Stimulated activated CD8-positive, alpha-beta memory T cell treated with anti-CD3 and anti-CD28 coated beads, Interleukin-7, amount 100 ng/mL, for 48 hours (primary cell): ENCODE measurements at places on chromosomes 3 and 15.

- DNase-seq = no peak
Measured at GRCh38 chr3:169131690-169132464, 531.6 kb downstream of the MECOM start.

DNA sequence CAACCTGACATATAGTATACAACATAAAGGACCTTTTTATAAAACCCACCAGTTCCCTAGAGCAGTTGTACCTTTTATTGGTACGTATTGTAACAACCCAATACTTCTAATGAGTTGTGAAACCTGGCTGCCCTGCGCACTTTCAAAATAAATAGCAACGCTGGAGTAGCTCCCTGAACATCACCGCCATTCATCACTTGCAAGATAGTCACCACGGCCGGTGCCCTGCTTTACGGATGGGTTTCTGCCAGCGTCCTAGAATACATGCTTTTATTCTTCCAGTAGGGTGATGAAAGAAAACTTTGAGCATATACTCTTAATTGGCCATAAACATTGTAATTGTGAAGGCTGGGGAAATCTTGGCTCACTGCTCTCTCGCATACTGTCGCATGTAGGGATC, 220.7 kb downstream of the TBL1XR1 start:
- no peak for DNase-seq

- no peak for DNase-seq
Measured at GRCh38 chr15:100383302-100384107, 41.7 kb upstream of the ADAMTS17 start.

DNA sequence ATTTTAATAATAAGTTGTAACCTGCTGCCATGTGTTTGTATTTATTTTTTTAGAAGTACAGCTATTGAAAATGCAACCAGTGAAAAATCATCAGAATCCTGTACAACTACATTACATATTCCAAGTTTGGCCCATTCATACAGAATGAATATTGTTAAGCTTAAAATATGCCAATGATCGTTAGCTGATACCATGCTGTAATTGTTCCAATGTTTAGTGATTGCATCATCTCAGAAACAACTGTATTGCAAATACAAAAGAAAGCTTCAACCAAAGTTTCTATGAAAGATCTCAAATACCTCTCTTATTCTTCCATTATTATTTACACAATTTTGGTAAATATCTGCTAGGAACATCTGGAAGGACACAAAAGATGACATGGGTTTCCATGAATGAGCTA, 51.6 kb upstream of the ALCAM start:
- no peak for DNase-seq

GRCh38 chr3:104785947-104786346, 580.8 kb upstream of the ALCAM start:
- no peak for DNase-seq

DNA sequence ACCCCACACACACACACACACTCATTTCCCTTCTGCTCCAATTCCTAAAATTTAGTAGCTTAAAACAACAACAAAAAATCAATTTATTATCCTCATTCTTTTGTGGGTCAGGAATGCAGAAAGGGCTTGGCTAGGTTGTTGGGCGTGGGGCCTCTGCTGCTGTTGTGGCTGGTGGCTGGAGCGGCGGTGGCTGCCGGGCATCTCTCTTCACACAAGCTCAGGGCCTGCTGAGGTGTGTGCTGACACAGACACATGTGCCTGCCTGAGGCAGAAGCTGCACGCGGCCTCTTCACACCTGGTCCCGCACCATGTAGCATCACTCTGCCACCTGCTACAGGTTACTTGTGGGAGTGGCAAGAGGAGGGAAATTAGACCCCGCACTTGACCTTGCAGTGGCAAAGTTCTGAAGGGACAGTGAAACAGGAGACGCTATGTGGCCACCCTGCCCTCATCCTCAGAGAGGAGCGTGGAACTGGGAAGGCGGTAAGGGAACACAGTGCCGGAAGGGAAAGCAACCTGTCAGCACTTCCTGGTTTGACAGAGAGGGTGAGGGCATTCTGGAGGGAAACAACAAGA, 64.0 kb upstream of the PRR20G start:
- DNase-seq = no peak

DNA sequence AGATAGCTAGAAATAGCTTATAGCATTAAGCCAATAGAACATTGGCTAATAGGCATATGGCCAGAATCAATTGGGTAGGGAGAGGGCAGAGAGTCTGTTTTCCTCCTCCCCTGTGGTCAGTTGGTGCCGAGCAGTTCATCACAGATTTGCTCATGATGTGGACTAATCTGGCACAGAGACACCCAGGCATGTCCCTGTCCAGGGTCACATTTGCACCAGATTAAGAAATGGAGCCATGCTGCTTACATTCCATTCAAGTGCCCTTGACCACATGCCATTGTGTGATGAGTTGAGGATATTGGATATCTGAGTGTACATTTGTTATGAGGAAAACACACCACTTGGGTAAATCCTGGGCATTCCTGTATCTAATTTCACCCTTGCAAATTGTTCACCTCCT, 53.4 kb downstream of the USP13 start:
- DNase-seq = no peak

- DNase-seq = no peak
Measured at GRCh38 chr15:48239334-48239733, 33.2 kb downstream of the SLC12A1 start.

GRCh38 chr3:3753416-3753815, 45.8 kb upstream of the LRRN1 start:
- DNase-seq = no peak

GRCh38 chr3:150535204-150535603, 11.1 kb downstream of the SERP1 start:
- no peak for DNase-seq

GRCh38 chr3:184389384-184389783, 9.5 kb downstream of the CHRD start:
- no peak for DNase-seq

GRCh38 chr3:38224357-38224756, 41.3 kb upstream of the SLC22A13 start:
- DNase-seq = no peak

DNA sequence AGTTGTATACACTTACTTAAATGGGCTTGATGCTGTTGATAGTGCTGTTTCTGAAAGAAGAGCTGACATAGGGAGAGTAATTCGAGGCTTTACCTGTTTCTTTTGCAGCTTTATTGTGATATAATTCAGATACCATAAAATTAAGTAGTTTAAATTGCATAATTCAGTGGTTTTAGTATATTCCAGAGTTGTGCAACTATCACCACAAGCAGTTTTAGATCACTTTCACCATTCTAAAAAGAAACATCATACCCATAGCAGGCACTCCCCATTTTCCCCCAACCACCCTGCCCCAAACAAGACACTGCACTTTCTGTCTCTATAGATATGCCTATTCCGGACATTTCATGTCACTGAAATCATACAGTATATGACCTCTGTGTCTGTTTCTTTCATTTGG, 98.5 kb downstream of the MTHFS start:
- no peak for DNase-seq

DNA sequence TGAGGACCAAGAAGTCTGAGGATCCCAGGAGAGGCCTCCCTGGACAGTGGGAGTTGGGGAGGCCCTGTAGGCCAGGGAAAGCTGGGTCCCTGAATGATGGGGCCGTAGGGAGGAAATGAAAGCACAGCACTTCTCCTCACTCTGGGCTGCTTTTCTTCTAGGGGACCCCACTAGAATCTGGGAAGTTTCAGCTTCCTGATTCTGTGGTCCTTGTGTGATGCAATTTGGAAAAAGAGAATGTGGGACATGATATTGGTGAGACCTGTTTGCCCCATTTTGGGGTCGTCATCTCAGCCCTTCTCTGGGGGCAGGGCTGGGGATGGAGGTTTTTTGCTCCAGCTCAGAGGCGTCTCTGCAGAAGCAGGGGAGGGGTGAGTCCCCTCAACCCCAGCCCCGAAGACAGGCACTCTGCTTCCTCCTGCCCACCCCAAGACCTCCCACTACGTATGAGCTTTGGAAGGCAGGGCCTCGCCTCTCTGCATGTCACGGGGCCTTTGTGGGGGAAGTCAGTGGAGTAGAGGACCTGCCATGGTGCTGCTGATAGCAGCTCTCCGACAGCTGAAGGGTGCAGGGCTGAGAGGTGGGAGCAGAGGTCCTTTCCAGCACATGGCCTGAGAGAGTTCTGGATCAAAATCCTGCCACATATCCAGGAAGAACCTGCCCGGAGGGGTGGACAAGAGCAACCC, 1.5 kb upstream of the SNX22 start:
- no peak for DNase-seq

- no peak for DNase-seq
Measured at GRCh38 chr3:183537295-183537730, 18.2 kb downstream of the KLHL6 start.

DNA sequence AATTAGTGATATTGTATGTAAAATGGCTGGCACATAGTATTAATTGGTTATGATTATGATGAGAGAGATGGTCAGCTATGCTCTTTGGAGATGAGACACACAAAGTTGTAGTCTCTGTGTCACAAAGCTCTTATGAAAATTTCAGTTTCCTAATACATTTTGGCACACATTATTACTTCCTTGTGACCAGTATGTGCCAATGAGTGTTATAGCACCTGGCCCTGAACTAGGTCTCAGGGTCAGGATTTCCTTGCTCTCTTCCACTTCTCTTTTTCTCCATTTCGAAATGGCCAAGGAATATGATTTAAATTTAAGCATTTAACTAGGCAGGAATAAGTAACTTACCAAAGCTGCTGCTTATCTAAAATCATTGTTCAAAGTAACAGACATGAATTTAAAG, 28.0 kb downstream of the TIPARP start:
- no peak for DNase-seq

DNA sequence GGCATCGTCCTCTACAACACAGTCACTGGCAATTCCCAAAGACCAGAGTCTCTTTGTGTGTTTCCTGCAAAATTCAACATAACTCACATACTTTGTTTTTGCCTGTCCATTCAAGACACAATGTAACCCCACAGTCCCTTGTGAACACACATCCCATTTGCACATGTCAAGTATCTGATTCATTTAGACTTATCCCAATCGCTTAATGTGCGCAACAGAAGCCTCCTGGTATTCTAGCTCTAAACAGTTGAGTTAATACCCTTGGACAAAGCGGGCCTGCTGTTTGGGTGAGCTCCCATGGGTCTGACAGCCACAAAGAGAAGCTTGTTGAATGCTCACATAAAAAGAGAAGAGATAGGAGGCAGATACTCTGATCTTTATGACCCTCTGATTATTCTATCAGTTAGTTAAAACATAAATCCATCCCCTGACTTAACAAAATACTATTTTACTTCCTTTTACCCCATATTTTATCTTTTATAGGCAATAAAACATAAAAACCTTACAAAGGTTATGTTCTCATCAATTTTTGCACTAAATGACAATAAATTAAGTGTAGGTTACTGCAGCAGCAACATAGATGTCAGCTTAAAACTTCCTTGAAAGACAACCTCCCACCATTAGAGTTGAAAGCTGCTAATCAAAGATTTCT, 79.4 kb downstream of the ANXA2 start:
- no peak for DNase-seq

DNA sequence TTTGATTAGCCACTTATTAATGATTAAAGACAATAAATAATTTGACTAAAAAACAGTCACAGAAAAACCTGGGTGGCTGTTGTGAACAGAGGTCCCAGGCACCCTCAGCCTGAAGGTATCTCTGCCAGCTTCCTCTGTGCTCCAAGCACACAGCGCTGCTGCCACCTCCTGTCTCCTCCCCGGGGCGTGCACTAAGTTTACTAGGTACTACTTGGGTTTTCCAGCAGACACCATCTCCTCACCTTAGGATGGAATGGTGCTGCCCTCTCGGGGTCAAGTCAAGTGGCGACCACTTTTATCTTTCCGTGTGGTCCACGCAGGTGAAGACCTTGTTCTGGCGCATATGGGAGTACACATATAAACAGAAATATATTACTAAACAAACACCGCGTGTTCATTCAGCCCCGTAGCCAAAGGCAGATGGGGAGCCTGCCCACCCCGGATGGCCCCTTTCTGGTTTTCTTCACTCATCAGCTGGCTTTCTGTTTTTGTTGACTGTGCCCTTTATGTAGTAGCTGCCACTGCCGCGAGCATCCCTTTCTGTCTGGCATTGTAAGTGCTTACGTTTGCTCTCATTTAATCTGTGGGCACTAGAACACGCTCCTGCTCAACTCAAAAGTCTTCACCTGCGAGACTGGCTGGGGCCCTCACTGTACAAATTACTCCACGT, 128.0 kb downstream of the LRIG1 start:
- no peak for DNase-seq

- no peak for DNase-seq
Measured at GRCh38 chr3:183210862-183211341, 42.2 kb upstream of the B3GNT5 start.

- no peak for DNase-seq
Measured at GRCh38 chr3:9808345-9809037, 1.6 kb upstream of the TTLL3 start.

DNA sequence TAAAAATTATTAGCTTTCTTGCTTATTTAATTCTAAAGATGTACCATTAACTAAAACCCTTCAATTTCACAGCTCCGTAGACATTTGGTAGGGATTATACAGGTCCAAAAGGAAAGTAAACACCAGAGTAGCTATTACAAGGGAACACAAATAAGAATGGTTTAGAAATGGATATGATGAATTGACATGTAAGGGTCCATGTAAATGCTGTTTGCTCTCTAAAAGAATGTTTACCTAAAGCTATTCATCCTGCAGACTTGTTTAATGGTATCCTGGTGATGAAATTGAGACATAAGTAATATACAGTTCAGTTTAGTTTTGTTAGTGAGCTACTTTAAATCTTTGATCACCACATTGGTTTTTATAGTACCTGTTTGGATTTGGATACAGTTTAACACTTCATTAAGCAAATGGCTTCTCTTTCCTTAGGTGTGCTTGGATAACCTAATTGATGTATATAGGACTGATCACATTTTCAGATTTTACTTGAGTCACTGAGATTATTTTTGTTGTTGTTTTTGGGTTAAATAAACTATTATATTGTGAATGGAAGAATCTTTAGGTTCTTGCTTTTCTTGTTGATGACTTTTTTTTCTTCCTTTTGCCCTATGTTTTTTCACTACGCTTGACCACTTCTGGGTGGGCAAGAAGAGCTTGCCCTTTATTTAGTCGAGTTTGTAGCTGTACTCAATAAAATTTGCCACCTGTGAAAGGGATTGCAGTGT, 115.4 kb downstream of the TCF12 start:
- DNase-seq = no peak

DNA sequence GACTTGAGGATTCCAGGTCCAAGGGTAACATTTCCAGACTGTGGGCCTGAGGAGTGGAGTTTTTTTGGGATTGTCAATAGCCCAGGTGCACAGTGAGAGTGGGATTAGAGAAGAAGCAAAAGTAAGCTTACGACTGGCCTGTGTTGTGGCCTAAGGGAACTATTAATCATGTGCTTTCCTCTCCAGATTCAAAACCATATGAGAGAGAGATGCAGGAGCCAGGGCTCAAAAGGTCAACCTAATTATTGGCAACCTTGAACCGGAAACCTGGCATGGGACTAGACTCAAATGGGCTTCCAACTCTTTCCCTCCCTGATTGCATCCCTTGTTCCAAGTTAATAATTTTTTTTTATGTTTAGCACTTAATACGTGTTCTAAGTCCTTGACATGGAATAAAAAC, 242.1 kb upstream of the THRB start:
- no peak for DNase-seq

- no peak for DNase-seq
Measured at GRCh38 chr3:63477494-63478129, 174.9 kb upstream of the SNTN start.

- no peak for DNase-seq
Measured at GRCh38 chr3:18135060-18135814, 289.9 kb downstream of the SATB1 start.

GRCh38 chr3:109234300-109234699, 82.0 kb downstream of the DPPA2 start:
- no peak for DNase-seq
